ENCODE measurements at places on chromosomes 13 and 19.

GRCh38 chr13:78586706-78587105 is 16.6 kb downstream of the POU4F1 start:
- no peak for DNase-seq

DNA sequence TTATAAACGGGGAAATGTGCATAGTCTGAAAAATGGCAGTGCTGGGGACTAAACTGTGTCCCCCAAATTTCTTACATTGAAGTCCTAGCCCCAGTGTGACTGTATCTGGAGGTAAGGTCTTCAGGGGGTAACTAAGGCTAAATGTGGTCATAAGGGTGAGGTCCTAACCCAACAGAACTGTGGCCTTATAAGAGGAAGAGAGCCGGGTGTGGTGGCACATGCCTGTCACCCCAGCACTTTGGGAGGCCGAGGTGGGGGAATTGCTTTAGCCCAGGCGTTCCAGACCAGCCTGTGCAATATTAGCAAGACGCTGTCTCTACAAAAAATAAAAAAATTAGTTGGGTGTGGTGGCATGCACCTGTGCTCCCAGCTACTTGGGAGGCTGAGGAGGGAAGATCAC is 17.8 kb downstream of the PROZ start:
- no peak for DNase-seq

GRCh38 chr19:47232422-47233211 is 1.6 kb upstream of the BBC3 start:
- peak; percentile 46 for DNase-seq

DNA sequence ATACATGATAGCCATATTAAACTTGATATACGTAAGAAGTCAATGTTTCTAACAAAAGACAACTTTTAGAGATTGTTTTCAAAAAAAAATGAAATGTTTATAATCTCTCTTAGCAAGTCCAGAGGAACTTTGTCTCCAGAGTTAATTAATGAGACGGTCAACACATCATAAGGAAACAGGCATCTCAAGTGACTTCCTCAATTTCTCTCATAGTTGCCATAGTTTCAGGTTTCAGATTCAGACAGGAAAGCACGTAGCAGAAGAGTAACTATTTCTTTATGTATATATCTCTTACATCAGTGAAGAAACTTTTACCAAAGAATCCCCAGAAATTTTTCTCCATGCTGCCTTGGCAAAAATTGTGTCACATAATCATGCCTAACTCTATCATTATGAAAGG is 159.6 kb upstream of the ATXN8OS start:
- DNase-seq = peak; percentile 77

- DNase-seq = no peak
Observed at GRCh38 chr19:54608205-54608604, 14.8 kb downstream of the LILRA1 start.

GRCh38 chr13:40600149-40600751 is 66.2 kb downstream of the FOXO1 start:
- DNase-seq = no peak

DNA sequence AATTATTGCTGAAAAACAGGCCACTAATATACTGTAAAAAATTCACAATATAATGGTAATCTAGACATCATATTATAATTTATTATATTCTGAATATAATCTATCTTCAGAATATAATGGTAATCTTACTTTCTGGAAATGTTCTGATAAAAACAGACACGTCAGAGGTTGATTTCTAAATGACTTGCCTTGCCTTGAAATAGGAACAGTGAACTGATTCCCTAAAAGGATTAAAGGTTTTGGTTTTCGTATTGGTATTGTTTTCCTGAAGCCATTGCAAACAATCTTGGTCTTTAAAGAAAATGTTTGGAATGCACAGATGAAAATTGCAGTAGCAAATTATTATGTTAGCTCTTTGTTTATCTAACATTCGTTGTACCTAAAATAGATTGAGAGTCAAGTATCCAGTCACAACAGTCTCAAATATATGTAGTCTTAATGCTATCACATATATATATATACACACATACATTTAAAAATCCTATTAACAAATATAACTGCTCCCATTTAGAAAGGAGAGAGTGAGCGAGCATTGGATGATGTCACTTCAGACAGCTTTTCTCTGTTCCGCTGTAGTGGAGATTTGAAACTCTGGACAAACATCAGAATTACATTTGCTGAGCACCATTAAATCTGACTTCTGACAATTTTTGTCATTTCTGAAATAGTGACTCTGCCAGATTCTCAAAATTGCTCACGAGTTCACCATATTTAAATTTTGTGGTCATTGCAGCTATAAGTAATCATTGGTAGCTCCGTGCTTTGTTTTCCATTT is 1.7 kb downstream of the ITM2B start:
- no peak for DNase-seq

DNA sequence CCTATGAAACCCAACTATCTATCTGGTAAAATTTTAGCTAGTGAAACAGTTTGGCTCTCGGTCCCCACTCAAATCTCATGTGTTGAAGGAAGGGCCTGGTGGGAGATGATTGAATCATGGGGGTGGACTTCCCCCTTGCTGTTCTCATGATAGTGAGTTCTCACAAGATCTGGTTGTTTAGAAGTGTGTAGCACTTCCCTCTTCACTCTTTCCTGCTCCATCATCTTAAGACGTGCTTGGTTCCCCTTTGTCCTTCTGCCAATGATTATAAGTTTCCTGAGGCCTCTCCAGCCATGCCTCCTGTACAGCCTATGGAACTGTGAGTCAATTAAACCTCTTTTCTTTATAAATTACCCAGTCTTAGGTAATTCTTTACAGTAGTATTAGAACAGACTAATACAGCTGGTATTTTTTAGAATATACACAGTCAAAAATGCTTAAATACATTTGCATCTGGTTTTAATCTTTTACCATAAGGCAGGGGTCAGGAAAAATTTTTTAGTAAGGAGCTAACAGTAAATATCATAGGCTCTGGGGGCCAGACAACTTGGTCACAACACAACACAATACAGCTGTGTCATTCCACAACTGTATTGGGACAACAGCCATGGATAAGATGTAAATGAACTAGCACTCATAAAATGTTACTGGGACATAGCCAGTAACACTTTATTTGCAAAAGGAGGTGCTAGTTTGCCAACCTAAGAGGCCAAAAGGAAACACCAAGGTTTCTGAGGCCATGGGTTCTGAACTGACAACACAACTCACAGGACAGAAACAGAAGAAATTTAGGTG is 24.3 kb downstream of the DZIP1 start:
- DNase-seq = peak; percentile 56

GRCh38 chr19:34075661-34076091 is 96.6 kb upstream of the LSM14A start:
- no peak for DNase-seq

DNA sequence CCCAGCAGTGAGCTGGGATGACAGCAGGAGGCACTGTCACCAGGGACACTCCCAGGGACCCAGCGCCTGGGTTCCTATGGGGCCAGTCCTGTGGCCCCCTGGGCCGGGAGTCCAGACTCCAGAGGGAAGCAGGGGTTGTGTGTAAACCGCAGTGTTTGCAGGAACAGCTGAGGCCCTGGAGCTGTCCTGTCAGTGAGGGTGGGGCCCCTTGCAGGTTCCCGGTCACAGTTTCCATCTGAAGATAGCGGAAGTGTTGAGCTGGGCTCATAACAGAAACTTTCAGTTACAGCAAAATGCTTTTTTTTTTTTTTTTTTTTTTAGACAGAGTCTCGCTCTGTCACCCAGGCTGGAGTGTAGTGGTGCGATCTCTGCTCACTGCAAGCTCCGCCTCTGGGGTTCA is 17.7 kb upstream of the CSNK1G2 start:
- peak; percentile 98 for DNase-seq

GRCh38 chr19:53896682-53897081 is 12.4 kb upstream of the CACNG7 start:
- DNase-seq = no peak

GRCh38 chr19:2049741-2050348 is 1.2 kb downstream of the MKNK2 start:
- DNase-seq = peak; percentile 93

DNA sequence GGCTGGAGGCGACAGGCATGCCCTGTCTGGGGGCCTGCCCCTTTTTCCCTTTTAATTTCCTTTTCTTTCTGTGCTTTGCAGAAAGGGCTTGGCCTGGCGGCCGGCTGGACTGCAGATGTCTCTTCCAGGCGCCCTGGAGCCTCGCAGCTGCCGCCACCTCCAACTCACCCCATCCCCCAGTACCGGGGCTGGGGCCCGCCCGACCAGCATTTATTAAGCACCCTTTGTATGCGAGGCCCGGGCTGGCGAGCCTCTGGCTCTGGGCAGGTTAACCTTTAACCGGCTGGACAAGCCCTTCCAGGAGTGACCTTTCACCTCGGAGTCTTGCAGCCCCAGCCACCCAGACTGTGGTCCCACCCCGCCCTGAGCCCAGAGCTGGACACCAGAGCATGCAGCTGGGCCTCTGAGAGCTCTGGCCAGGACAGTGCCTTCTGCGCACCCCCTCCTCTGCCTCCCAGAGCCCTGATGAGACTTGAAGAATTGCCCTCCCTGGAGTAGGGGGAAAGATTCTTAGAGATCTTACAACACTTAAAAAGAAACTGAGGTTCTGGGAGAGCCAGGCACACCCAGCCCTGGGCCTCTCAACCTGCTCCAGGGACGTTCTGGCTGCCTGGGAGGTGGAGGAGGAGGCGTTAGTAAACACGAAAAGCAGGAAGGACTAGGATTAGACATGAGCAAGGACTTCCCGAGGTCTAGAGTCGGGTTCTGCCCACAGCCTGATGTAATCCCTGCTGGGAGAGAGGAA is 1.1 kb upstream of the NR2F6 start:
- peak; percentile 70 for DNase-seq

GRCh38 chr19:54262066-54262465 is 5.0 kb upstream of the LILRB5 start:
- DNase-seq = no peak

- DNase-seq = no peak
Observed at GRCh38 chr19:50152578-50152977, 10.5 kb downstream of the IZUMO2 start.

Data from MV-4-11 (cell line).